ENCODE measurements at places on chromosomes 2 and 18.

DNA sequence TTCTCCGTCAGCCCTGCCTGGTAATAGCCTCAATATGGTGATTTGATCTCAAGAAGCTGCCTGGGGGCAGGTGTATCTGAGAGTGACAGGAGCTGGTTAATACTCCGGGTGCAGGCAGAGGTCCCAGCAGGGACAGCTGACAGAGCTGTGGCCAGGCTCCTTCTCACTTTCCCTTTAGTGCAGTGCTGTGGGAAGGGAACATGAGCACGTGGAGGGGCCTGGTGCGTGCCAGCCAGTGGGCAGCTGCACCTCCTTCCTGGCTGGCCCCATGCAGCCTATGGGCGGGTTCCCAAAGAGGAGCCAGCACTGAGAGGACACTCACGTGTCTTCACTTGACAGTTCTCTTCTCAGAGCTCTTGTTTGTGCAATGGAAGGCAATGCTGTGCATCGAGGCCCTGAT is 9.1 kb downstream of the CNNM4 start:
- DNase-seq = no peak

GRCh38 chr2:120269076-120269744 is 16.6 kb downstream of the RALB start:
- DNase-seq = no peak

DNA sequence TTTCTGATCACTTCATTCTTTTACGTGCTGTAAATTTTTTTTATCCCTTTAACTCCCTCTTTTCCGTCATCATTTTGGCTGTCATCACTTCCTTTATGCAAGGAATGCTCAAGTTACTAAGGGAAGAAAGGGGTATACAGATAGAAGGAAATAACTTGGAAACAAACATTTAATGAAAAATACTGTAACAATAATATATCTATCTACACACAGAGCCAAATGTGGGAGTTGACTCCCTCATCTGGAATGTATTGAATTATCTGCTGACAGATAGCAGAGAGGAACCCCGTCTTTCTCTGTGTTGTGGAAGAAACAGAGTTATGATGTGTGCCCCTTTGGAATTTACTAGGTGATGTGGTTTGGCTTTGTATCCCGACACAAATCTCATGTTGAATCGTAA is 182.5 kb upstream of the NXPH2 start:
- no peak for DNase-seq

GRCh38 chr2:228675091-228675490 is 493.6 kb upstream of the SPHKAP start:
- no peak for DNase-seq

DNA sequence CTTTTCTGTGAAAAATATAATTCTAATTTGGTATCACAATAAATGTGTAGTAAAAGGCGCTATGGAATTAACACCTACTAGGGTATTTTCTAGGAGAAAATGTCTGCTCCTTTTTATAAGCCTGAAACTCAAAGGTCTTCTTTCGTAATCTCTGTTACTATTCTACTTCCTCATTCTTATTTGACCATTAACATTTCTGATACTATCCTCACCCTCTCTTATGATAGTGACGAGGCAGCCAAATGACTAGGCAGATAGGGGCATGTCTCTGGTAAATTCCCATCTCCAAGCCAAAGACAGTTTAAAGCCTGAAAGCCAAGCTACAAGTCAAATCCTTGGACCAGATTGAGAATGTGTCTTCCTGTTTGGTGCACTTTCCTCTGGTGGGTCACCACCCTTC is 251.7 kb downstream of the LRRTM4 start:
- DNase-seq = no peak
